ENCODE measurements at places on chromosomes 12 and 14.

GRCh38 chr14:38618514-38618913 lies 362.6 kb upstream of the CLEC14A start:
- no peak for DNase-seq

DNA sequence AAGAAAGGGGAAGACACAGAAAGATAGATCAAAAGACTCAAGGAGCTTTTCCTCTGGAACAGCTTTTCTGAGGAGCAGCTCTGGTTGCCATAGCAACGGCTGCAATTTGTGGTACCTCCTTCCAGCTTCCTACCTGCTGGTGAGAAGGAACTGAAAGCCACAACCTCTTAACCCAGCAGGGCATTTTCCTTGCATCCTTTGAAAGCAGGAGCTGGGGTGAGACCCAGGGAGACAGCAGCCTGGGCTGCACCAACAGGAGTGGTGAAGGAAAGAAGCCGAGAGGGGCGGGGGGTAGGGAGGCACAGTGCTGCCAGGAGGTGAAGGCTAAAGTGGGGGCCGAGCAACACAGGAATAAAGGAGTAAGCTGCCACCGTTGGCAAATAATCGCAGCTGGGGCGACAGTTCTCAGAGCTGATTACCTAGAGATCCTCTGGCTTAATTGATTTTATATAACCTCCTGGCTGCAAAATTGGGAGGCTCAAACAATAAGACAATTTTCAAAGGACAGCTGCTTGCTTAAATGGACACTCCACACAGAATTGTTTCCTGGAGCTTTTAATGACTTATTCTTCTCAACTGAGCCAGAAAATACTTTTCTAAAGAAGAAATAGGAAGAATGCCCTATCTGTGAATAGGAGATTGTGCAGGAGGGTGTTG lies 129.4 kb downstream of the RPAP3 start:
- peak; percentile 94 for DNase-seq

- no peak for DNase-seq
These were observed 19.5 kb downstream of the C14orf132 start for GRCh38 chr14:96058576-96059200.

- no peak for DNase-seq
These were observed 45.3 kb downstream of the IQSEC3 start for GRCh38 chr12:111699-112493.

GRCh38 chr12:58268069-58268468 lies 326.7 kb downstream of the ATP23 start:
- DNase-seq = no peak

DNA sequence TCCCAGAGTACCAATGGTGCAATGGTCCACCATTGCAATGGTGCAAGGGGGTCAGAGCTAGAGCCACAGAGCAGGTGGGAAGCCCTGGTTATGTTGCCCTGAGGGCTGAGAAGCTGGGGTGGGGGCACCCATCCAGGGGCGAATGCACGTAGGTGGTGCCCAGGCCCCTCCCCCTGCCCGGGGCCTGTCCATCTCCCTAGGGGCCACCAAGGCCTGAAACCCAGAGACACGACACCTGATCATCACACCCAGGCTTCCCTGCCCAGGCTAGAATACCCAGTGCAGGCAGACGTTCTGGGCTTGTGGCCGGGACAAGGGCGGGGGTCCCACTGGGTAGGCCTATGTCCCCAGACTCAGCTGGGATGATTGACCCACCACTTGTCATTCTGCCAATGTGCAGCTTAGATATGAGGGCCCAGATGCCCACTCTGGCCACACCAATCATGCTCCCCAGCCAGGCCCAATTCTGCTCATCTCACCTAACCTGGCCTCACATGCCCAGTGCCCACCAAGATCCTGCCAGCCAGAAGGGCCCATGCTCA lies 83.2 kb downstream of the ALG10 start:
- DNase-seq = no peak

- no peak for DNase-seq
These were observed 32.7 kb downstream of the PARP2 start for GRCh38 chr14:20376071-20376588.

GRCh38 chr12:4787965-4788364 lies 67.8 kb downstream of the GALNT8 start:
- DNase-seq = no peak

DNA sequence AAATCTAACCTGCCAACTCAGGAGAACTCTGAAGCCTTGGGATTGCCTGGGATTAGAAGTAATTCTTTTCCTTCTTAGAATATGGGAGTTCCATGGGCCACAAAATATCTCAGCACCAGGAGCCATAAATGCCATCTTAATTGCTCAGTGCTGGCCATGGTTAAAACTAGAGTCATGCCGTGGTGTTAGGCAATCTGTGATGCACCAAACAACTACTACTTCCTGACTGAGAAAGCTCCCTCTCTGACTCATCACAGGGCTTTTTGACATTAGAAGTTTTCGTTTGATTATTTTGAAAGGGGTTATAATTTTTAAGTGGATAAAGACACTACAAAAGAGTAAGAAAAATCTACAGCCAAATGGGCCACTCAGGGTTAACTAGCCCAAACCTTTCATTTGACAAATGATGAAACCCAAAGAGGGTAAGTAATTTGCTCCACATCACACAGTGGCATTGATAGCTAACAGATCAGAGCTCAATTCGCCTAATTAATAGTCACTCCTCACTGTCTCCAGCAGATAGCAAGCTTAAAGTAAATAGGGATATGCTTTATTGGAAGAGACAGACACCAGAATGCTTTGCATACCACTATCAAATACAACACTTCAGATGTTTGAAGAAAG lies 377.3 kb downstream of the EMP1 start:
- DNase-seq = no peak

DNA sequence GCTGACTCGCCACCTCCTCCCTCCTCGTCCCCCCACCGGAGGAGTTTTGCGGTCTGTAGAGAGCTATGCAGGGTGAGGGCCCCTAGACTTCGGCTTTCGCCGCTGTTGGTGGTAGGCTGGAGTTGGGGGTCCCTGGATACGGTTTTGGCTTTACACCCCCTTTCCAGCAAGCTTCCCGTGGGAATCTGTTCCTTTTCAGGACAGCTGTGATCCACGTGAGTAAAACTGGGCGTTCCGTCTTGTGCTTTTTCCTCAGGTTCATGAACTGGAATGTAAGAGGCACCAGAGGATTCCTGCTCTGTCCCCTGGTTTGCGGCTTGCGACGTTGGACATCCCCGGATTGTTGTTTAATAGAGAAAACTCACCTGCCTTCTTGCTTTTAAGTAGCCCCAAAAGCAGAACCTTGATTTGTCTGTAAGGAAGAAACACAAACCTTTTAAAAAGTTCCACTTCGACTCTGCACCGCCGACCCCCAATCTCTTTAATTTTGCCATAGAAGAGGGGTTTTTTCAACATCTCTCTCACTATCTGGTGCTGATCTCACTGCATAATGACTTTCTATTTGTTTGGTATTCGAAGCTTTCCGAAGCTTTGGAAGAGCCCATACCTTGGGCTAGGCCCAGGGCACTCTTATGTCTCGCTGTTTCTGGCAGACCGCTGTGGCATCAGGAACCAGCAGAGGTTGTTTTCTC lies 490 bp downstream of the PRORP start:
- no peak for DNase-seq

DNA sequence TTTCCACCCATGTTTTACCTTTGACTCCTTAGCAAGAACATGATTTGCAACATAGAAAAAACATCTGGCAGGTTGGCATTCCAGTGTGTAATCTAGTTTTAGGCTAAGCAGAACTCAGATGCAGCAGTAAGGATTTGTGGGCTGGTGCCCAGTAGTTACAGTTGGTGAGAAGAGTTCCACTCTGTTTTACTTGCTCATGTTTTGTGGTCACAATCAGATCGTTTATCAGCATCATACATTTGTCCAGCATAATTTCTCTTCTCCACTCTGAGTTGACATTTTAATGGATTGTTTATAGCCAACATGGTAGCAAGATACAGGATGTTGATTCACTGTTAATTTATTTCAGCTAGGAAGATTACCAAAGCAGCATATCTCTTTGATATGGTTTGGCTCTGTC lies 120.0 kb downstream of the PDE6H start:
- DNase-seq = no peak

DNA sequence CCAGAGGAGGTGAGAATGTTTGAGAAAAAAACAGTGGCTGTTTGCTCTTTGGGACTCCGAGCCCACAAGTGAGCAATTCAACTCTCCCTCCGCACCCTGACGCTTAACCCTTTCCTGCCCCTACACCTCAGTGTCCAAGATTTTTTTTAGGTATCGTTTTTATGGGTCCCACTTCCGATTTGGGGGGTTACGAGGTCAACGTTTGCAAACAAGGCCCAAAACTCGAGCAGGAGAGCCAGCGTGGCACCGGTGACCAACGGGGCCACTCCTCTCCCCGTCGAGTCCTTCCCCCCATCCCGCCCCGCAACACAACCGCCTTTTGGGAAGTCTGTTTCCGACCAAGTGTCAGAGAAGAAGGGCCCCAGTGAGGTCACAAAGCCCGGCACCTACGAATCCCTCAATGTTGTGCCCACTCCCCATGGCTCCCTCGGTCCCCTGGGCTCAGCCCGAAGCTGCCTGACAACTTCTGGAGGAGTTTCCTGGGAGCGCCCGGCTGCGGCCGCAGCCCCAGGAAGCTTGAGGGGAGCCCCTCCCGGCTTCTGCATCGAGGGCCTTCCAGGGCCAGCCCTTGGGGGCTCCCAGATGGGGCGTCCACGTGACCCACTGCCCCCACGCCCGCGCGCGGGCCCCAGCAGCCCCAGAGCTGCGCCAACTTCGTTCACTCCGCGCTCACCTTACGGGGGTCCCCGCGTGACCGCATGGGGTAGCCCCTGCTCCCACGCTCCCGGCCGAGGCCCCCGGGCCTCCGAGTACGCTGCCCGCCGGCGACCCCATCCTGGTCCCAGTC lies 1.2 kb downstream of the CDK2AP1 start:
- no peak for DNase-seq

DNA sequence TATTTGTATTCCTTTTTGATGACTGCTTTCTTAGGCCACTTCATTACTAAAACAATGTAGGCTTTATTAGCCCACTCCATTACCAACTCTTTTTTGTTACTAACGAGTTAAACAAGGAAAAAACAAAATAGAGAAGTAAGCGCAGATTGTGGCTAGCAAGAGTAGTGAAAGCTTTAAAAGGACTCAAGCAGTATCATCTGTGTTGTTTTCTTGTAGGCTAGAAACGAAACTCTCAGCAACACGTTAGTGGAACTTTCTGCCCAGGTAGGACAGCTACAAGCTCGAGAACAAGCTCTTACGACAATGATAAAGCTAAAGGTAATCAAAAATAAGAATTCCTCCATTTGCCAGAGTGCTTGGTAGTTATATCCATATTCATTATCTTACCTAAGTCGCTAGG lies 11.1 kb downstream of the CCDC62 start:
- DNase-seq = no peak

- DNase-seq = no peak
These were observed 337.1 kb downstream of the TMEM121 start for GRCh38 chr14:105863296-105864108.

DNA sequence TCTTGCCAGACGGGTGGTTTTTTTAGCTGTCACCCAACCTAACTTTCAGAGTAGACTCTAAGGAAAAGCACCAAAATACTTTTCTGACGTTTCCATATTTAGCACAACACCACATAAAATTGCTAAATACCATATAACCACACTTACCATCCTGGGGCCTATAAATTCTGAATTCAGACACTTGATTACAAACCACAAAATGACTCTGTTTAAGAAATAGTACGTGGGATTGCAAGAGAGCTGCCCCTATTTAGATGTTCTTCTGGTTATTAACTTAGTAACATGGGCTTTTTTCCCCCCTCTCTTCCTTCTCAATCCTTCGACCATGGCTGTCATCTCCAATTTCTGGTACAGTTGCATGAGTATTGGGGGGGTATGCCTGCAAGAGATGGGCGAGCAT lies 287.7 kb downstream of the BMP4 start:
- DNase-seq = no peak

DNA sequence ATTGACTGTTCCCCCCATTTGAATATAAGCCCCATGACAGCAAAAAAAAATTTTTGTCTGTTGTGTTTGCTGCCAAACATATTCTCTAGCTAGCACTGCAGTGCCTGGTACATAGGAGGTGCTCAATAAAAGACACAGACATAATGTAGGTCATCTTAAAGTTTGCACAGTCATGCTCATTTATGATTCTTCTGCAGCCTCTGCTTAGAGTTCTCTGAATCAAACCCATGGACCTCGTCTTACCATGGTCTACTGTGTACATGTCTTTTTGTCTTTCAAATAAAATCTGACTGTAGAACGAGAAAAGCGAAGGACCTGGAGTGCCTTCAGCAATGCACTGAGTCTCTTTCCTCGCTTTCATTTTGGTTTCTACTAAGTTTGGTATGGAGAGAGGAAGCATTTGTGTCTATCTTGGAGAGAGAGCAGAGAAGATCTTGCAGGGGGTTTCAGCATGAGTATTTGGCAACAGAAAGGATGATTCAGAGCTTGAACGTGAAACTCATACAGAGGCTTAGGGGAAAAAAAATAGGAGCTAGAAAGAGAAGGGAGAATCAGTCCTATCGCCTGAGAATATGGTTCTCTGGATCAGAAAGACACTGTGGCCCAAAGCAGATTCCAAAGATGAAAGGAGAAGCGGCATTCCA lies 38.8 kb upstream of the TMCC3 start:
- DNase-seq = no peak

GRCh38 chr12:116646901-116647300 lies 87.7 kb downstream of the MAP1LC3B2 start:
- DNase-seq = no peak

- no peak for DNase-seq
These were observed 242.3 kb downstream of the ANO6 start for GRCh38 chr12:45458238-45458637.

All from NCI-H1092 (cell line).